SJCRH30 (cell line): ENCODE measurements at places on chromosomes 1 and 21.

- DNase-seq, result no peak
Measured at GRCh38 chr21:16572032-16572431, 842.2 kb downstream of the USP25 start.

DNA sequence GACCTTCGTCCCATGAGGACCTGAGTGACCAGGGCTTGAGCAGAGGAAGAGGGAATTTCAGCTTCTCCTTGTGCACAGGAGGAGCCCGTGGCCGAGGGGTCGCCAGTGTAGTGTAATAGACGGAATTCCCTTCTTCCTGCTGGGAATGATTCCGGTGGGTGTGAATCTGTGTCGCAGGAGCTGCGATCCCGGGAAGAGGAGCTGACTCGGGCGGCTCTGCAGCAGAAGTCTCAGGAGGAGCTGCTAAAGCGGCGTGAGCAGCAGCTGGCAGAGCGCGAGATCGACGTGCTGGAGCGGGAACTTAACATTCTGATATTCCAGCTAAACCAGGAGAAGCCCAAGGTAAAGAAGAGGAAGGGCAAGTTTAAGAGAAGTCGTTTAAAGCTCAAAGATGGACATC lies 34.4 kb downstream of the MAP3K21 start:
- no peak for DNase-seq

- DNase-seq, result peak; percentile 60
Measured at GRCh38 chr1:183075861-183076260, 52.6 kb downstream of the LAMC1 start.

- DNase-seq, result no peak
Measured at GRCh38 chr21:44089001-44089911, 17.9 kb upstream of the PWP2 start.

GRCh38 chr21:29248124-29248523 lies 50.6 kb upstream of the BACH1 start:
- no peak for DNase-seq

DNA sequence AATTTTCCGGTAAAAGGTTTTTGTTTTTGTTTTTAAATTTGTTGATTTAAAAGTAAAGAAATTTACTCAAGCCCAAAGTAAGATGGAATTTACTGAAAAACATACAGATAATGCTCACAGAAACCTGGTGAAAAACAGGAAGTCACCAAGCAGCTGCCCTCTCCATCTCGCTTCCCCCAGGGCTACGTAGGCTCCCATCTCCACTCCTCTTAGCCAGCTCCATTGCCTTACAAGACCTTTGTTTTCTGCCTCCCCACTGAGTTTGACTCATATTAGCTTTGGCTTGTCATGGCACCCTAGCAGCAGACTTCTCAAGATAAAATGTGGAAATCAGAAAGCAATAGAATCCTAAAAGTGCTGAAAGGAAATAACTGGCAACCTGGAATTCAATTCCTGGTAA lies 57.9 kb downstream of the PHTF1 start:
- DNase-seq, result no peak

- DNase-seq, result no peak
Measured at GRCh38 chr1:187999973-188000372, 1171.2 kb downstream of the PLA2G4A start.

DNA sequence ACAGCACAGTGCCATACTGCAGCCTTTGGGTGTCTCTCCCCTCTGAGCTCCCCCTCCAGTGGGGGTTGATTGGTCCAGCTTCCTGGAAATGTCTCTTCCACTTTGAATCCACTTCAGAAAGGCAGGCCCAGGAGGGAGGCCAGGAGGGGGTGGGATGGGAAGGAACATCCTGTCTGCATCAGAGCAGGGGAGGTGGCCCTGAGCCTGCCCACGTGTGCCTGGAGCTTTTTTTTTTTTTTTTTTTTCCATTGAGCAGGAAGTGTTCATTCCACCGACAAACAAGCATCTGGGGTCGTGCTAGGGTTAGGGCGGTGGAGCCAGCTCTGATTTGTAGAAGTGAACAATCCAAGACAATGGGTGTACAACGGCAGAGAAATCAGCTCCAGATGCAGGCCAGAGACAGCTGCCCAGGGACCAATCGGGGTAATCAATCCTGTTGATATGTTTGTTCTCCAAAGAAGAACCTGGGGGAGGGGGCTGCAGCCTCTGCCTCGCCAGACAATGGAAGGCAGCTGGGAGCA lies 93.3 kb downstream of the SSBP3 start:
- no peak for DNase-seq

- no peak for DNase-seq
Measured at GRCh38 chr1:195866091-195866780, 742.0 kb downstream of the KCNT2 start.

- DNase-seq, result no peak
Measured at GRCh38 chr1:18178111-18178510, 70.5 kb downstream of the IGSF21 start.

DNA sequence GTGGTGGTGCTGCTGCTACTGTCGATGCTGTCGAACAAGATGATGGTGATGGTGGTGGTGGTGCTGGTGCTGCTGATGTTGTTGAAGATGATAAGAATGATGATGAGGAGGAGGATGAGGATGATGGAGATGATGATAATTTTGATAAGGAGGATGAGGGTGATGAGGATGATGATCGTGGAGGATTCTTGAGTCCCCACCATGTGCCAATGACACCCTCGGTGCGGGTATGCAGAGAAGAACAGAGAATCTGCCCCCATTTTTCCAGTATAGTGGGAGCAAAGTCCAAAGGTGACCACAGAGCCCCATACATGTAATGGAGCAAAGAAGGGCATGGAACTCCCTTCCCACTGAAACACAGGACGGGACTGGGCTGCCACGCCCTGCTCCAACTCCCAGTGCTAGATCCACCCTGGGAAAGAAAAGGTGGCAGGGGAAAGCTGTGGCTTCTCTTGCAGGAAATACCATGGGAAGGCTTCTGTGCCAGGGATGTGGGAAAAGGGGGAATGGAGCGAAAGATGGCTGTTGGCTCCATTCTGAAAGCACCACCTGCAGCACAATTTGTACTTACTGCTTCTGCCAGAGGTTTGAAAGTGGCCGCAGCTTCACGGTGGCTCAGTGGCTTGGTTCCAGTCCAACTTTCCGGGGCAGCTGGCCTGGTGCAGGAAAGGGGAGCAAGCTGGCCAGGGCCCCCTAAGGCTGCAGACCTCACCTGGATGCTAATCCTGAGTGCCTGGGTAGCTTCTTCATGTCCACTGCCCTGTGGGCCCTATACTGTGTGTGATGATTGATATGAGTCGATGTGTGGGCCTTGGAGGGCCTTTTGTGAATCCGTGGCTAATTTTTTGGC lies 387.2 kb upstream of the VAMP3 start:
- DNase-seq, result peak; percentile 64

GRCh38 chr1:53946252-53947171 lies at the start of gene LRRC42:
Gene LRRC42 (plus strand): TSS chr1:53946350. CDS start chr1:53952000, 5,650 bp downstream.
- DNase-seq, result no peak

GRCh38 chr1:38523568-38523939 lies 336.0 kb downstream of the RRAGC start:
- no peak for DNase-seq

GRCh38 chr1:8222789-8223188 lies 95.1 kb upstream of the SLC45A1 start:
- DNase-seq, result peak; percentile 98

DNA sequence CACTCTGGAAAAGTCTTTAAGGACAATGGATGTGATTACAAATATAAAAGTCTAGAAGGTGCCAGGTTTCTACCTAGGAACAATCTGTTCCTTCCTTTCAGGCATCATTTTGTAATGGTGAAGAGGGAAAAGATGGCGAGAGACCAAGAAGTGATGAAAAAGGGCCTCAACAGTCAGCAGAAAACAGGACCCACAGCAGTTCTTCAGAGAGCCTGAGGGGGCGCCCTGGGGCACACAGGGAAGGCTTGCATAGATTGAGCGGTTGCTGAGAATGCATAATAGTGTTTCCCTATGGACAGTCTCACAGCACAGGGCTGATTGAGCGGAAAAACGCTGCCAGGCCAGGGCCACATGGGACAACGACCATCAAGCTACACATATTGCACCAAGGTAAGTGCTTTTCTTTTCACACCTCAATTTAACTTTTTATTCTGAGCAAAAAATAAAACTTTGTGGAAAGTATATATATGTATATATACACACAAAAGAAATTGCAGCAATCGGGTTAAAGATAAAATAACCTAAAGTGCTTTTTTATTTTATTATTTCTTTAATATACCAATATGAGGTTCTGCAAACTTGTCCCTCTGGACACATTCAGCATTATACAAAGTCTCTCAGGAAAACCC lies 3.1 kb upstream of the YRDC start:
- peak; percentile 77 for DNase-seq

DNA sequence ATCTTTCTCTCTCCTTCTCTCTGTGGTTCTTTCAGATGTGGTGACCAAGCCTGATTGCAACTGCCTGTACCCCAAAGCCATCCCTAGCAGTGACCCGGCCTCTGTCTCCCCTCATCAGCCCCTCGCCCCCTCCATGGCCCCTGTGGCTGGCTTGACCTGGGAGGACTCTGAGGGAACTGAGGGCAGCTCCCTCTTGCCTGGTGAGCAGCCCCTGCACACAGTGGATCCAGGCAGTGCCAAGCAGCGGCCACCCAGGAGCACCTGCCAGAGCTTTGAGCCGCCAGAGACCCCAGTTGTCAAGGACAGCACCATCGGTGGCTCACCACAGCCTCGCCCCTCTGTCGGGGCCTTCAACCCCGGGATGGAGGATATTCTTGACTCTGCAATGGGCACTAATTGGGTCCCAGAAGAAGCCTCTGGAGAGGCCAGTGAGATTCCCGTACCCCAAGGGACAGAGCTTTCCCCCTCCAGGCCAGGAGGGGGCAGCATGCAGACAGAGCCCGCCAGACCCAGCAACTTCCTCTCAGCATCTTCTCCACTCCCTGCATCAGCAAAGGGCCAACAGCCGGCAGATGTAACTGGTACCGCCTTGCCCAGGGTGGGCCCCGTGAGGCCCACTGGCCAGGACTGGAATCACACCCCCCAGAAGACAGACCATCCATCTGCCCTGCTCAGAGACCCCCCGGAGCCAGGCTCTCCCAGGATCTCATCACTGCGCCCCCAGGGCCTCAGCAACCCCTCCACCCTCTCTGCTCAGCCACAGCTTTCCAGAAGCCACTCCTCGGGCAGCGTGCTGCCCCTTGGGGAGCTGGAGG lies 12.7 kb downstream of the CSF1 start:
- DNase-seq, result peak; percentile 41

DNA sequence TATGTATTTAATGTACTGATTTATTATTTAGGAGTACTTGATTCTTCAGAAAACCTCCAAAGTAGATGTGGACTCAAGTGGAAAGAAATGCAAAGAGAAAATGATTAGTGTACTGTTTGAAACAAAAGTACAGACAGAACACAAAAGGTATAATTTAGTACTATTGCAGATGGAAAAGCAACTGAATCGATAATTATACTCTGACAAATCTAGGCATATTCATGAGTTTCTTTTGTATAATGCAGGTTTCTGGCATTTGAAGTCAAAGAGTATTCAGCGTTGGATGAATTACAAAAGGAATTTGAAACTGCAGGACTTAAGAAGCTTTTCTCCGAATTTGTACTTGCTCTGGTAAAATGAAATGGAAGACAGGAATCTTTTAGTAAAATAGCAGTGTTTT lies 12.5 kb downstream of the RWDD3 start:
- DNase-seq, result no peak

DNA sequence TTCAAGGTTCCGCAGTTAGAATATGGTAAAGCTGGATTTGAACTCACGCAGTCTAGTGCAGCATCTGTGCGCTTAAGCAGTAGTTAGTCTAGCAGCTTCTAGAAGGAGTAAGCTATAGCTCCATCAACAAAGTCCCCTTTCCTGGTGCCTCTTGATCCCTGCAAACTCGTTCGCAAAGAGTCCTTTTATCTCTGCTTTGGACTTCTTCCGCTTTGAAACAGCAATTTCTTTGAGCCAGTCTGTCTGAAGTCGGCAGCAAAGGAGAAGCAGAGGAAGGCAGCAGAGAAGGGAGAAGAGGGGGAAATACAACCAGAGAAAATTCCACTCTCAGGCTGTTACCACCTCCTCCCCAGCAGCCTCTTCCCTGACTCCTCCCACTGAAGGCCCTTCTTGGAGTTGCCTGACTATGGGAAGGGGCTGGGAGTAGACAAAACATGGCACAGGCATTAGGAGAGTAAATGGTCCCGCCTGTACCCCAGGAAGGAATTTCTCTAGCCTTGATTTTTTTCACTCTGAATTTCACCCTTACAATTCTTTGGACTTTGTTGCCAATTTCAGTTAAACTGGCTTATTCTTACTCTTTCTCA lies 25.9 kb downstream of the HSD3B2 start:
- DNase-seq, result no peak
